Jurkat, Clone E6-1 (cell line): ENCODE measurements at places on chromosomes 11 and 22.

- DNase-seq, result no peak
These were observed 4.0 kb downstream of the RPS13 start for GRCh38 chr11:17073370-17074027.

GRCh38 chr11:63866211-63866610 lies 27.3 kb downstream of the MARK2 start:
- DNase-seq, result peak; percentile 95

- no peak for DNase-seq
These were observed 278.1 kb upstream of the FAT3 start for GRCh38 chr11:91946397-91946951.

- no peak for DNase-seq
These were observed 2.1 kb downstream of the LGALS1 start for GRCh38 chr22:37677493-37677974.

DNA sequence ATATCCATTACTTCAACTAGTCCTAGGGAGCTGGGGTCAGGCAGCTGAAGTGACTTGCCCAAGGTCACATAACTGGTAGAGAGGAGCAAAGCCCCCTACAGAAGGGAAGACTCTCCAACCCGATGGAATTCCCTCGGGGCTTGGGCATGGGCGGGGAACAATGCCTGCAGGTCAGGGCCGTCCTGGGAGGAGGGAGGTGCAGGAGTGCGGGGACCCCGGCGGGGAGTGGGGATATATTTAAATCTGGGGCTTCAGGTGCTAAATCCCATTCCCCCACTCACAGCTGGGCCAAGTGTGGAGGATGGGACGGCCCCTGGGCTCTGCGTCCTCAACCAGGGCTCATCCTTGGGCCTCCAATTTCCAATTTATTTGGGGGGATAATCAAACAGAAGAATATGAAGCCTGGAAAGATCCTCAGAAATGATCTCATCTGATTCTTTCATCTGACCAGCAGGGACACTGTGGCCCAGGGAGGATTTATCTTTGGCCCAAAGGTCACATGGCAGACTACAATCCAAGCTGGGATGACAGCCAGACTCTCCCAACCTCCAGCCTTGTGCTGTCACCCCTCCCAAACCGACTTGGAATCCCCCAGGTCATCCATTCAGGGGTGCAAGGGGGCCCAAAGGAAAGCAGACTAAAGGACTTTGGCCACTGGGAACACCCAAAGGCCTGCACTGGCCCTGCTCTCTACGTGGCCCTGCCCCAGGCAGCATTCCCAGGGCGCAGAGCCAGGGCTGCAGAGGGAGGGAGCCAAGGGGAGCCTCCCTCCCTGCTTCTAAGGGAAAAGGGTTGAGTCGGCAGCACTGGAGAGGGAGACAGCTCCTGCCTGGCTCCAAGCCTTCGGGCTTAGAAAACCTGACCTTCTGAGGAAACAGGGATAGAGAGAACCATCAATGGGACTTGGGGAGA lies 8.7 kb upstream of the C1QTNF6 start:
- DNase-seq, result no peak

DNA sequence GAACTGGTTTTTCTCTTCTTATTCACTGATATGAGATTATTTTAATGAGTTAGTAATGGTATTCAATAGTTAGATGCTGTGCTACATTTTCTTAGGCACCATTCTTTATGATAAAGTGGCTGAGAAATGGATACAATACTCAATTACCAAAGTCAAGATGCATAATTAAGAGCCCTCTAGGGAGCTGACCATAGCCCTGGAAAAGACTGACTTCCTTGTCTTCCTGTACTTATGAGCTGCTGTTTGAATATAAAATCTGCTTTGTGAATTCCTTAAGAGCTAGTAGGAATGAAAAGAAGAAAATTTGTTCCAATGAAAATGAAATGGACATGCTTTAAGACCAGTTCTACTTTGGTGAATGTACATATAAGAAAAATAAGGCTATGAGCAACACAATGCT lies 452.3 kb downstream of the KCNA4 start:
- DNase-seq, result no peak

GRCh38 chr11:74453373-74453975 lies 13.9 kb downstream of the KCNE3 start:
- peak; percentile 64 for DNase-seq

GRCh38 chr22:36364255-36365019 lies 23.3 kb downstream of the MYH9 start:
- DNase-seq, result no peak

DNA sequence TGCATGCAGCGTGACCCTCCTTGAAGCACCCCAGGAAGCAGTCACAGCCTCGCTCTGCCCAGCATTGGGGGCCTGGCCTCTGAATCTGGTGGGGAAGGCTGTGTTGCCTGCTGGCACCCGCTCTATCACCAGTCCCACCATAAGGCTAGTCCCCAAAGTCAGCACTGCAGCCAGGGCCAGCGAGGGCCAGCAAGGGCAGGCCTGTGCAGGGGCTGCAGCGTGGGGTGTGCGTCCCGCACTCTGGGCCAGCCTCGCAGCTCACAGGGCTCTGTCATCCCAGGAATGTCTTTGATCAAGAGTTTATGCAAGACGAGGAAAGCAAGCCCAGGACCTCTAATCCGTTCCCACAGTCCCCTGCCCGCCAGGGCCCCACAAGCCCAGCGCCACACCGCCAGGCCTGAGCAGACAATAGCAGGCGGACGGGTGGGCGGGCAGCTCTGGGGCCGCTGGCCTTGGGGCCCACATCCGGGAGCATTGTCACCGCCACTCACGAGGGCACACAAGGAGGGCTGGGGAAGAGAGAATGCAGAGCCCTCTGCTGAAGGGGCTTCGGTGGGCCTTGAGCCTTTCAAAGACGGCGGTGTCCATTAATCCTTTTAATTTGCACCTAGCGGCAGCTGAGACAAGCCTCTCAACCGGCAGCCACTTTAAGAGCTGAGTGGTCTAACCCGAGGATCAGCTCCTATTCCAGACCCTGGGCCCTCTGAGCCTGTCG lies 17.1 kb downstream of the LTO1 start:
- DNase-seq, result no peak

GRCh38 chr22:30923168-30923900 lies 45.2 kb downstream of the MORC2 start:
- DNase-seq, result no peak

DNA sequence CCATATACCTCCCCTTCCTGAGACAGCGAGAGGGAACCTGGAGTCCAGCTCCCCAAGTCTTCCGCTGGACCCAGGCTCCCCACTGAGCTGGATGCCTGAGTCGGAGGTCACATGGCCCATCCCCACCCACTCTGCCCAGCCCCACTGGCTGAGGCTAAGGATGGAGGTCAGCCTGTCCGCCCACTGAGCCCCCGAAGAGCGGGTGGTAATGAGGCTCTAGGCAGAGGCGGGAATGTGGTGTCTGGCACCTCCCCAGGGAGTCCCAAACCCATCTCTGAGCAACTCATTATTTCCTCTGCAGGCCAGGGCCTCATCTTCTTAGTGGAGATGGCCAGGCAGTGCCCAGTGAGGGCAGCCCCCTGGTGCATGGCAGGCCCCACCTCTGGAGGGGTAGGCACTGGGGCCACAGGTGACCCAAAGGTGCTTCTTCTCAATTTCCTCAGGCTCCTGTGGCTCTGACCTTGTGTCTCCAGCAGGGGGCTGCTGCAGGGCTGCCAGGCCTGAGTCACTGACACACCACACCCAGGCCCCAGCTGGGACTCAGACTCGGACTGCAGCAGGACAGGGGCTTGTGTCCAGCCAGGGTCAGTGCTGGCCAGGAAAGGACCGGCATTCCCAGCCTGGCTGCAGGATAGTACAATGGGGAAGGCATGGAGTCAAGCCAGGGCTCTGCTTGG lies 10.2 kb upstream of the PDE2A start:
- no peak for DNase-seq

DNA sequence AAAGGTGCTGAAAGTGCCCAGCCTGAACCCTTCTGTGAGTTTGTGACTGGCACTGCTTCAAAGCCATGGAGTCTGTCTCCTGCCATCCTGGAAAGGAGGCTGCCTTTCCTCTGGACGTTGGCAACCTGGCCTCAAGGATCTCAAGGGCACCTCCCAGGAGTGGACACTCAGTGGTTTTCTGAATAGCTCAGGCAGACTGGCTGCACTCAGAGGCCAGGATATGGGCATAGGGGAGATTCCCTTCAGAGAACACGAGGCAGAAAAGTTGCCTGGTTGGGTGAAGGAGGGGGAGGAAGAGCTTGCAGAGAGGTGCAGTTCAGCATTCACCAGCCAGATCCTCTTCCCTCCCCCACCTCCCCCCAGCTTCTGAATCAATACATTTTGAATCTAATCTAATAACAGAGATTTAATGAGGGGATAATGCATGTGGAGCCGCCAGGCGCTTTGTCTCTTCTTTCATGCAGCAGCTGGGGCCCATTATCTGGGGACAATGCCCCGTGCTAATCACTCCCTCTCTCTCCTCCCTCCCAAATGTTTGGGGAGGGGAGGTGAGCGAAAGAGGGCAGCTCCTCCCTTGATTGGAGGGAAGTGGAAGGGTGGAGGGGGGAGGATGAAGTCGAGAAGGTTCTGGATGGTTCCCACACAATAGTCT lies 17.7 kb downstream of the HTR3A start:
- no peak for DNase-seq

DNA sequence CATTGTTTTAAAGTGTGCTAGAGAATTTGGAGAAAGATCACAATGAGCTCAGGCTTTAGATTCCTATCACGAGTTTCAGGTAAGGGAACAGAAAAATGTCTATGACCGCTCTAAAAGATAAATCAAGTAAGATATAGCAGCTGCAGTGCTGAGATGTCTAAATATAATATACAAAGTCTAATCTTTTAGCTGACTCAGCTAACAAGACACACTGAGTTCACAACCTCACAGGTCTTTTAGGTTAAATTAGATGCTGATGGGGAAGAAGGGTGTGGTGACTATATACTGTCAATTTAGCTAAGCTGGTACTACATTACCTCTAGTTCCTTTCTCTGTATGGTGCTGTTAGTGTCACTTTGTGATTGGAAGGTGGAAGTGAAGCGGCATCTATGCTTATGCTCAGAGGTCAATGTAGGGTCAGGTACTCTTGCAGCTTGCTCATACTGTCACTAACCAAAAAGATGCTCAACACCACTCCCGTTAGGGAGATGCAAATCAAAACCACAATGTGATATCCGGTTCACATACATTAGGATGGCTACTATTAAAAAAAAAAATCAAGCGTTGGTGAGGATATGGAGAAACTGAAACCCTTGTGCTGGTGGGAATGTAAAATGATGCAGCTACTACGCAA lies 283.5 kb downstream of the SWAP70 start:
- no peak for DNase-seq

GRCh38 chr11:27383645-27384044 lies 20.6 kb upstream of the CCDC34 start:
- no peak for DNase-seq

- DNase-seq, result no peak
These were observed 40.6 kb downstream of the SCUBE1 start for GRCh38 chr22:43302531-43303041.

DNA sequence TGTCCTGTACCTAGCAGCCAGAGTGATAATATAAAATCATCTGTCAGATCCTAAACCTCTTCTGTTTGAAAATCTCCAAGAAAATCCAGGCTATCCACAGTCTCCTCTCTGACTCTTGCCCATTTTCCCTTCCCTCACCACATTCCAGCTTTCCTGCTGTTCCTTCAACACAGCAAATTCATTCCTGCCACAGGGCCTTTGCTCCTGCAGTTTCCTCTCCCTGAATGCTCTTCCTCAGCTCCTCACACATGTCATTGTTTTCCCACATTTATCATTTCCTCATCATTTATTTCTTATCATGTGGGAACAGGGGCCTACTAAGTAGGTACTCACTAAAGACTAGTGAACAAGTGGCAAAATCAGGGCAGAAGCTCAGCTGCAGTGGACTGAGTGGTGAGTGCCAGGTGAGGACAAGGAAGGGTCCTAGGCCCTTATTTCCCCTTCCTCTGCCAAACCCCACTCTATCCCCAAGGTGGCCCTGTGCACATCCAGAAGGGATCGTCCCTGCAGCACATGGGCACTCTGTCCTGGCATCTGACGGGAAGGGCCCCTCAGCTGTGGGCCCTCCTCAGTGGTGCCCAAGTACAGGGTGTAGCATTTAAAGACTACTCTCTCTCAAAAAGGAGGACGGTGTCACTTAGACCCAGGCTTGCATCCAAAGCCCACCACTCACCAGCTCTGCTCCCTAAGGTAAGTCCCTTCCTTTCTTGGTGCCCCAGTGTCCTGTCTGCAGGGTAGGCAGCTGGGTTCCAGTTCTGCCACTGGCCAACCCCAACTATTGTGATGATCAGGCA lies 2.0 kb downstream of the LRRC32 start:
- no peak for DNase-seq

- no peak for DNase-seq
These were observed 180.6 kb upstream of the GRIA4 start for GRCh38 chr11:105429096-105429910.

DNA sequence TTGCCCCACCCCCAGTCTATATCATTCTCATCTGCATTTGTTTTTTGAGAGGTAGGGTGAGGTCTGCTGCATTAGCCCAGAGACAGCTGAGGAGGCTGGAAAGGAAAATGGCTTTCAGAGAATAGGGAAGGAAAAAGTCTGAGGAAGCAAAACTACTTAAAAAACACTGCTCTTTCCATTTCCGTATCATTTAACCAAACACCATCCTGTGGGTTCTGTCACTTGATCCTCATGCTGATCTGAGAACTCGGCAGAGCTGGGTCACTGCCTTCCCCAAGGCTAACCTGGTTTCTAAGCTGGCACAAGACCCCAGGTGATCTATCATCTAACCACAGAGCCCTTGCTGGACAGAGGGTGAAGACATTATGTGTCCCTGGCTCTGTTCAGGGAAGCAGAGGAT lies 1.2 kb downstream of the FOLR2 start:
- DNase-seq, result no peak

DNA sequence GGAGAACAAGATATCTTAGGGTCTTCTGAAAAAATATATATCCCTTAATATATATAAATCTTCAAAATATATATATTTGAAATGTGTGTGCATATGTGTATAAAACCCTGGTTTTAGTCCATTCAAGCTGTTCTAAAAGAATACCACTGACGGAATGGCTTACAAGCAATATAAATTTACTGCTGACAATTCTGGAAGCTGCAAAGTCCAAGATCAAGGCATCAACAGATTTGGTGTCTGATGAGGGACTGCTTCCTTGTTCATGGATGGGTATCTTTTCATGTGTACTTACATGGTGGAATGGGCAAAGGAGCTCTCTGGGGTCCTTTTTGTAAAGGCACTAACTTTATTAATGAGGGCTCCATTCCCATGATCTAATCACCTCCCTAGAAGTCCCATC lies 6.8 kb downstream of the NXPE2 start:
- DNase-seq, result no peak

- DNase-seq, result no peak
These were observed 100.4 kb upstream of the DDI1 start for GRCh38 chr11:103936059-103936458.

- no peak for DNase-seq
These were observed 92.6 kb downstream of the CTTN start for GRCh38 chr11:70490723-70491558.
